ENCODE measurements at places on chromosomes 3 and 15.

DNA sequence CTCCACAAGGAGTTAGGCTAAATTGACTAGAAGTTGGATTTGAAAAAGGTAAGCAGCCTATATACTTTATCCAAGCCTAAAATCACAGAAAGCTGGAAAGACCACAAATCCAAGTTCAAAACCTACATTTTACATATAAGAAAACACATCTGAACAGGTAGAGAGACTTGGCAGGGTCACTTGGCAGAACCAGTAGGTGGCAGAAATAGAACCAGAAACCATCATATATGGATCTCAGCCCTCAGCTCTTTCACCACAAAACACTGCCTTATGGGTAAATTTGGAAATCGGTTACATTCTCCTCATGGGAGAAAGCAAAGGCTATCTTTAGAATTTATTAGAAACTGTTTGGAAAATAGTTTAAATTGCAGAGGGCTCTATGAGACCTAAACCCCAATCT, 44.2 kb downstream of the MKRN2 start:
- DNase-seq = no peak

DNA sequence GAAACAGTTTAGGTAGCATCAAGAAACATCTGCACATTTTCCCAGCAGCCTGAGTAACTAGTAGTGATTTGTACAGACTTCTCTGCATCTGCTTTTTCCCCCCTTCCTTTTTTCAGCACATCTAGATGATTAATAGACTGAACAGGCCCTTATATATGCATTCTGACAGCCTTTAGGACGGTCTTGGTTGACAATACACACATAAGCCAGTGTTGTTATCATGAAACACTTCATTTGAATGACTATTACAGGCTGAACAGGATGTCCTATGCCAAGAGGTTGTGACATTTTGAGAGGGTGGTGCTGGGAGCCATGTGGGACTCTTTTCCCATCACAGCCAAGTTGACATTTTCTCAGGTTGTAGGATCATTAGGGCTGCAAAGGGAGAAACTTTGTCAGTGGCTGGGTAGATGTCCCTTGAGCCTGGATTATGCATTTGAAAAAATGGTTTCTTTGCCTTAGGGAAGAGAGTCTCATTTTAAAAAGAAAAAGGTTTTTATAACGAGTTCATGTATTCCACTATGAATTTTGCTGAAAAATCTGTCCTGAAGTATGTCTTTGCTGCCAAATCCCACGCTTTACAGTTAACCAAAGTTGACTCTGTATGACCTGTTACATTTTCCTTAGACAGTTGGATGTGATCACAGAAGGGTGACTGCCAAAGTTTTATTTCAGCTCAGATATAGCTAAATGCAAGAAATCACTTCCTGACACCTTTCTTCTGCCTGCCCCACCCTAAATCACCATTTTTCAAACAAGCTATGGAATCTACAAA, 73.7 kb downstream of the FILIP1L start:
- DNase-seq = no peak

GRCh38 chr3:141287326-141287725, 55.7 kb downstream of the PXYLP1 start:
- no peak for DNase-seq

DNA sequence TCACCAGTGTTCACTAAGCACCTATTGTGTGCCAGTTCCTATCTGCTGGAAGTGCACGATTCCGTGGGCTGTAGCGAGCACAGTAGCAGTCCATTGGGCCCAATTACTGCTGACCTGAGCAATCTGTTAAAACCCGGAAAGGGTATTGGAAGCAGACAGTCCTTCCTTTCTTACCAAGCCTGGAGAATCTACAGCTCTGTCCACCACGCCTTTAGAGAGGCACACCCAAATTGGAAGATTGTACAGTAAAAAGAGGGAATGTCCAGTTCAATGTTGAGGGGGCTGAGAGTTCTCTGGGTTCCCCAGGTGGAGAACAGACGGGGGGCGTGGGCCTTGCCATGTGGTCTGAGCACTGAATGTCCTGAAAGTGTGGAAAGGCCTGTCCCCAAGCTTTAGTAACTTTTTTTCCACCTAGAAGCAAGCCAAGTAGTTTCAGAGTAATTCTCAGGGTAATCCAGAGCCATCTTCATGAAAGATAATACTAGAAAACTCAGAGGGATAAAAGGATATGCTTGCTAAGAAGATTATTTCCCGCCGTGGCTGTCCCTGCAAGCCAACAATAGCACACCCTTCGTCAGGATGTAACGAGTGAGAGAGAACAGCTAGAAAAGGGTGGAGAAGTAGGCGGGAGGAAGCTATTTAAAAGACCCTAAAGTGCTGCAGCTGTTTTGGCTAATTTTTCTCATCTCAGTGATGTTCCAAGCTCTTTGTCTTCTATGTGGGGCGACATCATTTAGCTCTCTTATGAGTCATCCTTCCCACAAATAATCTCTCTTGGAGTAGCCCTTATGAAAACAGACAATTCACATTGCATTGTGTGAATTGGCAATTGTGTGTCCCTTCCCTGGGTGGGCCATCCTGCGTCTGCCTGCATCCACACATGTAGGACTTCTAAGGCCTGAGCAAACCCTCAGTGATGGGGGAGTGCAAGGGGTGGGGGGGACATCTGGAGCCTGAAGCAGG, 181.0 kb downstream of the ATG7 start:
- no peak for DNase-seq

GRCh38 chr15:50828610-50829206, 63.2 kb upstream of the SPPL2A start:
- DNase-seq = peak; percentile 28

GRCh38 chr3:167929968-167930367, 165.8 kb downstream of the GOLIM4 start:
- no peak for DNase-seq

DNA sequence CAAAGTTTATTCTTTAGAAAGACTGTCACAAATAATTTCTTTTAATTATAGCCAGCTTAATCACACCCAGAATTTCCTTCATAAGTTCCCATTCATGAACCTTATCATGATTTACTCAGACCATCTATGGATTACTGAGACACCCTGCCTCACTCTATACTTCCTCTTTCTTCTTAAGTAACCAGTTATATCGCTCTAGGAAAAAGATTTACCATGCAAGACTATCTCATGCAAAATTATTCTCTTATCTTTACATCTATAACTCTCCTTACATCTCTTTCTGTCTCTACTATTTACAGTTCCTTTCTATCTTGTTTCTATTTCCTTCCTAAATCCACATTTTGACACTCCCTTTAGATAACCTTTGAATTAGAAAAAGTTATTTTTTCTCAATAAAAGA, 316.8 kb downstream of the POLQ start:
- DNase-seq = no peak

DNA sequence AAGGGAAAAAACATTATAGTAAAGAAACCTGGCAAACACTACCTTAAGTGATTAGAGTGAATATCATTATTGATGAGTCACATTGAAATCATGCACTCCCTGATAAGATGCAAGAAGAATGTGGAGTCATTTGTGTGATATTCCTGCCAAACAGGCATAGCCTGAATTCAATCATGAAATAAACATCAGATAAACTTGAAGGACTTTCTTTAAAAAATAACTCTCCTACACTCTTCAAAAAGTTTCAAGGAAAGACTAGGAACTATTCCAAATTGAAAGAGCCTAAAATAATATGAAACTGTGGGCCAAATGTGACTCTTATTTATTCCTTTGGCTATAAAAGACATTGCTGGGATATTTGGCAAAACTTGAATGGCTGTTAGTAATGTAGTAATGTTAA, 625.7 kb upstream of the LMCD1 start:
- DNase-seq = no peak

DNA sequence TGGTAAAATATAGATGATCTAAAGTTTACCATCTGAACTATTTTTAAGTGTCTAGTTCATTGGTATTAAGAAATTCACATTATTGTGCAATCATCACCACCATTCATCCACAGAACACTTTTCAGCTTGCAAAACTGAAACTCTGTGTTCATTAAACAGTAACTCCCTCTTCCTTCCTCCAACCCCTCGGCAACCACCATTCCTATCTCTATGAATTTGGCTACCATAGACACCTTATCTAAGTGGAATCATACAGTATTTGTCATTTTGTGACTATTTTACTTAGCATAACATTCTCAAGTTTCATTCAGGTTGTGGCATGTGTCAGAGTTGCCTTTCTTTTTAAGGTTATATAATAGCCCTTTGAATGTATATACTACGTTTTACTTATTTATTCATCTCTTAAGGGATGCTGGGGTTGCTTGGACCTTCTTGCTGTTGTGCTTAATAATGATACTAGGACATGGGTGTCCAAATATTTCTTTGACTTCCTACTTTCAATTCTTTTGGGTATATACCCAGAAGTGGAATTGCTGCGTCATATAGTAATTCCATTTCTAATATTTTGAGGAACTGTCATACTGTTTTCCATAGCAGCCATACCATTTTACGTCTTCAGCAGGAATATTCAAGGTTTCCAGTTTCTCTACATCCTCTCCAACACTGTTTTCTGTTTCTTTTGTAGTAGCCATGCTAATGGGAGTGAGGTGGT, 20.9 kb downstream of the KAT2B start:
- no peak for DNase-seq

DNA sequence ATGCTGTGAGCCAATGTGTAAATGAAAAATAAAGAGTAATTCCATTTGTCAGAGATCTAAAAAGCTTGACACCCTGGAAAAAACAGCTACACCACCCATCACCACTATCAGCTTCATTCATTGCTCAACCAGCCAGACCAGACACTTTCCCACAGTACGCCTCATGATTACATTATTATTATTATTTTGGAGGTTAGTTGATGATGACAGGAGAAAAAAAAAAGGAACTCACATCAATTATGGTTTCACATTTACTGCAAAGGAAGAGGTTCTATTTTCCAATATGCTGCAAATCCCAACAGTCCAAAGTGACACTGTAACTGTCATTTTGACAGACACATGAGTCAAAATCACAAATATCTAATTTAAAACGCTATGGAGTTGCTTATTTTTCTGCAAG, 134.7 kb upstream of the TSC22D2 start:
- no peak for DNase-seq

- DNase-seq = no peak
Measured at GRCh38 chr3:52705438-52705687, 228 bp downstream of the GLT8D1 start.

DNA sequence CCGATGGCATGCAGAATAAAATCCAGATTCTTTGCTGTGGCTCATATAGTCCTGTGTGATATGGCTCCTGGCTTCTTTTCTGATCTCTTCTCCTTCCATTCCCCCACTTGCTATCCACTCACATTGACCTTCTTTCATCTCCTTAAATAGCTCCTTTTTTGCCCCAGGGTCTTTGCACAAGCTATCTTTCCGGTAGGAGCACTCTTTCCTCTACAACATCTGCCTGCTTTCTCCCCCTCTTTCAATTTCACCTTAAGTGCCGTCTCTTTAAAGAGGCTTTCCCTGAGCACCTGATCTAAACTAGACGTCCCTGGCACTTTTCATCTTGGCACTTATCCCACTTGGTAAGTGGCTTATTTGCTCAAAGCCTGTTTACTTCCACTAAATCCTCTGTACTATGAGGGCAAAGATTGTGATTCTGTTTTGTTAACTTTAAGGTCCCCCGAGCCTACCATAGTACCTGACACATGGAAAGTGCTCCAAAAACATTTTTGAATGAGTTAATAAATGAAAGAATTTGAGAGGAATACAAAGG, 323.3 kb upstream of the TLE3 start:
- no peak for DNase-seq

DNA sequence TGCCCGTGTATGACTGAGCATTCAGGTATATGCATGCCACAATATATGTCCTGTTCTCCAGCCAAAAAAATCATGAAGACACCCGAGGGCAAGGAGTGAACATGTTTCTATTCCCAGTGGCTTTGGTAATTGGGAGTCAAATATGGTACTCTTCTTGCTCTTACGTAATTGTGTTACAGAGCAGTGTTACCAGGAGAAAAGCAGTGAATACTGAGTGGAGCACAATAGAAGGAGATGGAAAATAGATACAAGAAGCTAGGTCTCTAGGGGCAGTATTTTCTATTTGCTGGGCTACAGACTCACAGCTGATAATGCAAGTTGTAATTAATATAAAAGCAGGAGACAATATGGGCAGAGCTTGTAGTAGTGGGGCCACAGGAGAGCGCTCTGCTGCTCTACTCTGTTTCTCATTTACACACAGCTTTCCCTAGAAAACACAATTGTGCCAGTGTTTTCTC, 13.2 kb downstream of the MEIS2 start:
- no peak for DNase-seq

- no peak for DNase-seq
Measured at GRCh38 chr3:2714834-2715233, 395.3 kb downstream of the IL5RA start.

DNA sequence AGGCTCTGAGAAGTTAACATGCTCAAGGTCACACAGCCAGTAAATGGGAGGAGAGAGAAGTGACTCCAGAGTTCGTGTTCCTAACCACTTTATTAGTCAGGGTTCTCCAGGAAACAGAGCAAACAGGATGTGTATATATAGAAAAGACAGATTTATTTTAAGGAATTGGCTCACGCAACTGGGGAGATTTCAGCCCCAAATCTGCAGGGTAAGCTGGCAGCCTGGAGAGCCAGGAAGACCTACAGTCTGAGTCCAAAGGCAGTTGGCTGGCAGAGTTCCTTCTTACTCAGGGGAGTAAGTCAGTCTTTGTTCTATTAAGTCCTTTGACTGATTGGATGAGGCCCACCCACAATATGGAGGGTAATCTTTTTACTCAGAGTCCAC, 118.2 kb upstream of the PROK2 start:
- no peak for DNase-seq

GRCh38 chr3:115502128-115502527, 121.2 kb upstream of the GAP43 start:
- no peak for DNase-seq

Measured in SW 1271 (cell line).